ENCODE measurements at places on chromosomes 2 and 18.

DNA sequence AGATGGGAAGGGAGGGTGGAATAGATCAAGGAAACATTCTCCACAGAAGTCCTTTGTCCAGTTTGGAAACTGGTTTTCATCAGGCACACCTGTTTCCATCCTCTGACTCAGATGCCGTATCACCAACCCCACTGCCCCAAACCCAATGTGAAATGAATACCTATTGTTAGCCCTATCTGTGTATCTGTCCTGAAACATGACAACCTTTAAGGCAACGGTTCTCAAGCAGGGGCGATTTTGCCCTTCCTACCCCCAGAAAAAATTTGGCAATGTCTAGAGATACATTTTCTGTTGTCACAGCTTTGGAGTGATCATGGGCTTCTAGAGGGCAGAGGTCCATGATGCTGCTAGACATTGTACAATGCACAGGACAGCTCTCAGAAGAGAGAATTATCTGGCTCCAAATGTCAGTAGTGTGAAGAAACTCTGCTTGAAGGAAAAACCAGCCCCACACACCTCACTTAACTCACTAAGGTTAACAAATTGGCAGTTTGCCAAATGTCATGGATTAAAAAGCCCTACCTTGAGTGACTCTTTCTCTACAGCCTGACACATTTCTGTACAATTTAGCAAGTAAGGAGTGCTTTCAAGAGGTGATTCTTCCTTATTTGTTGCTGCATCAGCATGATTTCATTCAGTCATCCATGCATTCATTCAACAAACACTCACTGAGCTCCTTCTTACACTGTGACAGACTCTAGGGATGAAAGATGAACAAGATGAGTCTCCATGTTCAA is 3.4 kb downstream of the SCTR start:
- DNase-seq = no peak

DNA sequence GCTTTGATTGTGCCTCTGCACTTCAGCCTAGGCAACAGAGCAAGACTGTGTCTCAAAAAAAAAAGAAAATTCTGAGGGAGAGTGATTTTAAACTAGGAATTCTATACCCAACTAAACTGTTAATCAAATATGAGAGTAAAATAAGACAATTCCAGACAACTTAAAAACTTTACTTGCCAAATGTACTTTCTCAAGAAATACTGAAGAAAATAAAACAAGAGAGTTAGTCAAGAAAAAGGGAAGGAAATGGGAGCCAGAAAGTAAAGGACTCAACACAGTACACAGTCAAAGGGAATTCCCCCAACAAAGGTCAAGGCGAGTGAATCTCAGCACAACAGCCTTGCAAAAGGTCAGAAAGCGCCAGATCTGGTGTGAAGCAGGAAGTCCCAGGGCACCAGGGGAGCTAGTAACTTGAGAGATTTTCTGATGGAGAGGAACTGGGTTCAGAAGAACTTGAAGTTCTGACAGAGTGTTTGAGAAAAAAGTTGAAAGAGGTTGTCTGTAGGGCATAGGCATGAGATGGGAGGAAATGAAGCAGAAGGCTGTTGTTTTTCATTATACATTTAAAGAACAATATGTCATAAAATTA is 22.6 kb upstream of the TBC1D8 start:
- no peak for DNase-seq

DNA sequence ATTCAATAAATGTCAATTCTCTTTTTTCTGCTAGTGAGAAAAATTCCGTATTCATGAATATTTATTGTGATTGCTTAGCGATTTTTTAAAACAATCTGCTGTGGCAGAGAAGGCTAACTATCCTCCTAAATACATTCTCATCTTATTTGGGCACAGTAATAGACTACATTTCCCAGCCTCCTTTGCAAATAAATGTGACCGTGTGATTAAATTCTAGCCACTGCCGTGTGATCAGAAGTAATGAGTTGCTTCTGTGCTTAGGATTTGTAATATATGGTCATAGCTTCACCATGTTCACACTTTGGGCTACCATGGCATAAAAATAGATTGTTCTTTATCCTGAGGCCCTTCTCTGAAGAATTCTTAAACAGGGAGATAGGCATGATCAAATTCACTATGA is 179.6 kb downstream of the FAM124B start:
- DNase-seq = no peak

GRCh38 chr2:50401772-50402653 is 629.9 kb downstream of the NRXN1 start:
- DNase-seq = peak; percentile 68

GRCh38 chr2:45780541-45781463 is 129.3 kb downstream of the PRKCE start:
- DNase-seq = no peak

DNA sequence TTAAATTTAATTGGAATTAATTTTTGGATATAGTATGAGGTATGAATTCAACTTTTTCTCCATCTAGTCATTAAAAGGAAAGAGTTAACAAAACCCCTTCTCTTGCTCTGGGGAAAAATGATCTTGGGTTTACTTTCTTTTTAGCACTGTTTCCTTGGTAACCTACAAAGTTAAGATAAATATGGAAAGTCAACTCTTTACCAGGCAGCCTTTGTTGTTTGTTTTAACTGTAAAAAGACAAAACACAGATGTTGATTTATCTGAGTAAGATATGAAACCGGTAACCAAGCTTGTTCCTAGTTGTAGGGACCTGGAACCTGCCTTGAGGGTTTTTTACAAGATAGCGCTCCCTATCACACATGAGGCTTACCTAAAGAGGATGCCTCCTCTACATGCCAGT is 10.1 kb upstream of the SANBR start:
- no peak for DNase-seq

DNA sequence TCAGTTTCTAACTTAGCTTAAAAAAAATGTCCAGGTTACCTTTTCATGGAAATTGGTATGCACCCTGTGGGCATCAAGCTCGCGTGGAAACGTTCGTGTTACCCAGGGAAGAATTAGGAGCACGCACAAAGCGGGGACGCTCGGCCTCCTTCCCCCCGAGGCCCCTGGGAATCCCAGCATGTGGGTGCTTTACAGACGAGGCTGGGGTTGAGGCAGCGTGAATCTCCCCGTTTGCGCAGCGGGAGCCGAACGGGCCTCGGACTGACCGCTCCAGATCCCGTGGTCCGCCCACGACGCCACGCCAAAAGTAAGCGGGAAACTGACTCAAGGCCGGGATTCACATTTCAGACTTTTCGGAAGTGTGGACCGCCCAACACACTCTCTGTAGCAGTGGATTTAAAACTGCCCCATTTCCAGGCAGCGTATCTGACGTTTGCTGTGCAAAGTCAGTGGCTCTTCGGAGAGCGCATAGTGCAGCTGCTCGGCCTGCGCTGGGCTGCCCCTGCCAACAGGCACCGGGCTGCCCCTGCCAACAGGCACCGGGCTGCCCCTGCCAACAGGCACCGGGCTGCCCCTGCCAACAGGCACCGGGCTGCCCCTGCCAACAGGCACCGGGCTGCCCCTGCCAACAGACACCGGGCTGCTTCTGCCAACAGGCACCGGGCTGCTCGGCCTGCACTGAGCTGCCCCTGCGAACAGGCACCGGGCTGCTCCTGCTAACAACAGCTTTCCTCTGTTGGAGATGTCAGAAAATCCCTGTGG is 49.7 kb downstream of the SH3YL1 start:
- no peak for DNase-seq

DNA sequence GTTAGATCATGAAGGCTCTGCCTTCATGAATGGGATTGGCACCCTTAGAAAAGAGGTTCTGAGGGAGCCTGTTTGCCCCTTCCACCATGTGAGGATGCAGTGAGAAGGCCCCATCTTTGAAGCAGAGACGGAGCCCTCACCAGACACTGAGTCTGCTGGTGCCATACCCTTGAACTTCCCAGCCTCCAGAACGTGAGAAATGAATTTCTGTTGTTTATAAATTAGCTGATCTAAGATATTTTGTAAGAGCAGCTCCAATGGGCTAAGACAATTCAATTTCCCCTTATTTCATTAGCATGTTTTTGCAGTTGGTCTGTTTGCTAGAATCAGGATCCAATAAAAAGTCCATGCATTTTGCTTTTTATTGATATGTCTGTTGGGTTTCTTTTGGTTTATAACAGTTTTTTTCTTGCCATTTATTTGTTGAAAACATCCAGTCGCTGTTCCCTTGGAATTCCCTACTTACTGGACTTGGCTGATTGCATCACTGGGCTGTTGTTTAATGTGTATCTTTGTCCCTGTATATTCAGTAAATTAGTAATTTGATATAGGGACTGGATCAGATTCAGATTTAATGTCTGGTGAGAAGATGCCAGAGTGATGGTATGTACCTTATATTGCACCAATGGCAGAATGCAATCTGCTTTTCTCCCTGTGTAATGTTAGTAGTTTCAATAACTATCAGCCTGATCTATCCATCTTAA is 24.0 kb upstream of the GREB1 start:
- no peak for DNase-seq

DNA sequence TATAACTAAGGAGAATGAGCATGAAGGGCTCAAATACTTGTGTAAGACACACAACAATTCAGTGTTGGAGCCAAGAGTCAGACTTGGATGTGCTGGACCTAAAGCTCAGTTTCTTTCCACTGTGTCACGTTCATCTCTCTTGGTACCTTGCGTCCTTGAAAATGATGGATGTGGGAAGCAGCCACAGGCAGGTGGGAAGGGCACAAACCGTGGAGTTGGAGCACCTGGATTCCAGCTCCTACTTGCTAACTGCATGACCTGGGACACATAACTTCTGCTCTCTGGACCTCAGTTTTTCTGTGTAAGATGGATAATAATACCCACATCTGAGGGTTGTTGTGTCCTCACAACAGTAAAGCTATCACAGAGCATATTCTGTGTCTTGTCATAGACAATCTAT is 53.1 kb upstream of the PPP1CB start:
- no peak for DNase-seq

DNA sequence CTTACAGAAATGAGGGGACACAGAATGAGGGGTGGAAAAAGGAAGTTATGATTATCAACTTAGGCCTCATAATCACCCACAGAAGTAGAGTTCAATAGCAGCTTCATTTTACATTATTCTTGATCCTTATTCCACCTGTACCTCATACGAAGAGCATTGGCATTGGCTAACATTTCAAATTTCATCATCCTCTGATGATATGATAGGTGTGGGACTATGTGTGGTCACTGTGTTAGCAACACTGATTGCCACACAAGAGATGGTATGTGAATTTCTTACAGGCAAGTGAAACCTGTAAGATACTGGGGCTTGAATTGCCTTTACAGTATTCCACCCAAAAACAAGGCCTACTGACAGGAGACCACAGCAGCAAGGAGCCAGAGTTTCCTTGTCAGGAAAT is 14.0 kb upstream of the HAT1 start:
- no peak for DNase-seq

GRCh38 chr2:11945139-11946126 is 199.0 kb downstream of the LPIN1 start:
- DNase-seq = no peak

- no peak for DNase-seq
Observed at GRCh38 chr2:146997945-146998344, 846.9 kb upstream of the ACVR2A start.

DNA sequence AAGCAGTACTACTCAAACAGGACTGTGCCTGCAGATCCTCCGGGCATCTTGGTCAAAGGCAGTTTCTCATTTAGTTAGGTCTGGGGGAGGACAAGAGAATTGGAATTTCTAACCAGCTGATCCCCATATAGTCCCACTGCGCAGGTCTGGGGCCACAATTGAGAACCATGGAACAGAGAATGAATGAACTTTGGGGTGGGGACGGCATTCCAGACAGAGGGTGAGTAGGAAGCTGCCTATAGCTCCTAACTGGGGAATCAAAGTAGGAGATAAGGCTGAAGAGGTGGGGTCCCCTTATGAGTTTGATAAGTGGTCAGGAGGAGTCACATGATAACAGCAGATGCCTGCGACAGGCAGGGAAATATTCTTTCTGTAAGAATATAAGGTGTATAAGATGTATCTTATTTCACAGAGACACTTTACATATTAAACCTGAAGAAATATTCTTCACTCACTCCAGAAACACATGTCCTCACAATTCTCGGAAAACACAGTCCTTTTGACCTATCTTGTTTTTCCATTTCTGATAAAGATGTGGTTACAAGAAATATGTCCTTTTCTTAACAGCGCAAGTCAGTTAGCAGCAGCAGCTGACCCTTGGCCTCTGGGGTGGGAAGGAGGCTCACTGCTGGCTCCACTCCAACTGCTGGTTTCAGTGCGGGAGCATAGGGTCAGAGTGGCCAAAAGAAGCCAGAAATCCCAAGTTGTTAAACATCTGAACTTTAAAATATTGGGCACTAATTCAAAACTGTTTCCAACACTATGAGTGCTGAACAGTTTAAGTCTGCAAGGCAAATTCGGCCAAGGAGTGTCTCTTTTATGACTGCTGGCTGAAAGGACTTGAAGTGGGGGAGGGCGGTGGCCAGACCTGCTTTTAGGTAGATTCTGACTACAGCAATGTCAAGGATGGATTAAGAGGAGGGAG is 12.6 kb upstream of the TMEM214 start:
- no peak for DNase-seq

GRCh38 chr18:70489986-70490933 is 201.4 kb downstream of the SOCS6 start:
- no peak for DNase-seq

- DNase-seq = no peak
Observed at GRCh38 chr2:171180229-171180930, 19.7 kb upstream of the TLK1 start.

- no peak for DNase-seq
Observed at GRCh38 chr2:154556146-154556545, 142.3 kb upstream of the KCNJ3 start.

DNA sequence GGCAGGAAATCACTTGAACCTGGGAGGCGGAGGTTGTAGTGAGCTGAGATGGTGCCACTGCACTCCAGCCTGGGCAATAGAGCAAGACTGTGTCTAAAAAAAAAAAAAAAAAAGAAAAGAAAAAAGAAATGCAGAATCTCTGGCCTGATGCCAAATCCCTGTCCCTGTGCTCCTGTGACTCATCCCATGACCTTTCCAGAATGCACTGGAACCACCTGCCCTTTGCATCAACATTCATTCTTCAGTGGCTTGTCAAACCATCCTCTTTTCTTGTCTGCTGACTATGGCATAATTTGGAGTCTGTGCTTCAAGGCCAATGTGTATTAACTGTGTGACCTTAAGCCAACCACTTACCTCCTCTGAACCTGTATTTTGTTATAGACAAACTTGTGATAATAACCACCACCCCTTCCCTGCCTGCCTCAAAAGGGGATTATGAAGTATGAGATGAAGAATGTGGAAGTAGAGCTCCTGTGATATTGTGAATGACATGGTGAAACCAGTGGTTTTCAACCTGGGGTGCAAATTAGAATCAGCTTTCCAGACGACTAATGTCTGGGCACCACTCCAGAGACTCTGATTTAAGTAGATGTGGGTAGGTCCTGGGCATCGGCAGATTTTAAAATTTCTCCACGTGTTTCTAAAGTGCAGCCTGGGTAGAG is 189.3 kb downstream of the CLIP4 start:
- DNase-seq = no peak

GRCh38 chr18:37482002-37482401 is 83.6 kb downstream of the CELF4 start:
- no peak for DNase-seq

GRCh38 chr2:122132147-122132691 is 376.8 kb downstream of the TSN start:
- DNase-seq = no peak

GRCh38 chr2:10777842-10778723 is 34.5 kb downstream of the PDIA6 start:
- no peak for DNase-seq

- DNase-seq = no peak
Observed at GRCh38 chr2:173999272-173999671, 34.1 kb upstream of the SP3 start.

GRCh38 chr18:3460823-3461398 is 10.9 kb downstream of the TGIF1 start:
- no peak for DNase-seq

Measured in left forelimb (tissue), 1 donor.